ENCODE measurements at places on chromosomes 3 and 15. TPM values are rescaled to one million over a fixed set of nuclear protein-coding genes. Genes with fewer than 3 reads are reported as not detected.

GRCh38 chr3:120275618-120276017, 9.4 kb downstream of the GPR156 start:
- no peak for DNase-seq
- H3K27ac ChIP-seq = no peak overlapping the region
- no peaks in the 10 kb centered on the region for H3K4me1 ChIP-seq
- H3K4me3 ChIP-seq = no peak overlapping the region

DNA sequence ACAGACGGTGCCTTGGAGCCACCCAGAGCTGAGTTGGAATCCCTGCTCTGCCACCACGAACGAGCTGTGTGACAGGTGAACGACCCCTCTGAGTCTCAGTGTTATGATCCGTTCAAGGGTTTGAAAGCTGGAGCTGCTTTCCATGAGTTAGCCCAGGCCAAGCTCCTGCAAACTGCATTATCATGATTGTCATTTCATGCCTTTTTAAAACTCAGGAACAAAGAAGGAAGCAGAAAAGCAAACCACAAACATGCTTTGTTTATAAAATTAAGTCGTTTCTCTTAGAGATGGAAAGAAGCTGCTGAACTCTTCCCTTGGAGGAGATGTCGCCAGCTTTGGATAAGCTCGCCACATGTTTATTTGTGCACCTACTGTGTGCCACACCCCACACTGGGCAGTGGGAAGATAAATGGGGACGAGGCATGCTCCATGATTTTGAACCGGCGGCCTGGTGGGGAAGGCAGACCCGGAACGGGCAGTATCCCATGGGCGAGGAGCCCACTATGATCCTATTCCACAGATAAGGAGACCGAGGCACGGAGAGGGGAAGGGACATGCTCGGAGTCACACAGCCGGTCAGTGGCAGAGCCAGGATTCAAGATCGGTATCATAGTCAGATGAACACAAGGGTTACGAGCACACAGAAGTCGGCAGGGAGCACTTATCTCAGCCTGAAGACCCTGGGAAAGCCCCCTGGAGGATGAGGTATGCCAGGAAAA, 15.9 kb downstream of the HRH1 start:
- no peak for DNase-seq
- H3K36me3 ChIP-seq = peaks cover 6% of the 10 kb centered on the region
- H3K27me3 ChIP-seq = no peaks in the 10 kb centered on the region
- H3K4me1 ChIP-seq = peaks cover 11% of the 10 kb centered on the region
- no peak overlapping the region for H3K4me3 ChIP-seq
- H3K27ac ChIP-seq = no peak overlapping the region

DNA sequence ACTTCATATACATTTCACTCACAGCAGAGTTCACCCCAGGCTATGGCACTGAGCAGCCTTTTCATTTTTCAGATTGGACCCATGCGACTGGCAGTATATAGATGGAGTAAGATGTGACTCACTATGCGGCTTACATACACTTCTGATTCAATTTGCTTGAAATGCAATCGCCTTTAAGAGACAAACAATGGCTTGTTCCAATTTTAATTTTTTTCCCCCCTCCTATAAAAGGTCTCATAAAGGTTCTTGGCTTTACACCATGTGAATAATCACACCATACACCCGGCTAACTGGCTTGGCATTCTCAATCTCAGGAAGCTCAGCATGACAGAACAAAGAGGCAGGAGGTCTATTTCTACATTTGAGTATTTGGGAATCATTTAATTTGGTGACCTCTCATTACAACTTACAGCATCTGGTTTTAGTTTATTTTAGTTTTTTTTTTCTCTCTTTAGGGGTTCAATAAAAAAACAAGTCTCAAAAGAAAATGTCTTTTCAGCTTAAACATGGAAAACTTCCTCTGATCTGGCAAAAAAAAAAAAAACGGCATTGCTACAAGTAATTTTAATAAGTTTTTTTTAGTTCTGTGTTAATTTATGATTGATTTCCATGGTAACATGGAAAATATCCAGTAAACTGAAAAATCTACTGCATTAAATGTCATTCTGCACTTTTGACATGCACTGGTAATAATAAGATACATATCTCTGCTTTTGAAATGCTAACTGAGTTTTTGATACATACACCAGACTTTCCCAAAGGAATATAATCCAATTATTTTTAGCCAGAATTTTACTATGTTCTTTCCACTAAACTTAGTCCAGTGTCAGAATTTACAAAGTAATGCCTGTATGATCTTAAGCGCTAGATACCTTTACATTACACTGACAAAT, 38.8 kb downstream of the GADL1 start:
- H3K27ac ChIP-seq = no peak overlapping the region
- H3K36me3 ChIP-seq = no peaks in the 10 kb centered on the region
- H3K4me1 ChIP-seq = no peaks in the 10 kb centered on the region
- DNase-seq = peak; percentile 23

- peak overlapping the region; percentile 67 for H3K27ac ChIP-seq
- H3K27me3 ChIP-seq = no peaks in the 10 kb centered on the region
- no peak overlapping the region for H3K4me3 ChIP-seq
- DNase-seq = no peak
- peaks cover 42% of the 10 kb centered on the region for H3K4me1 ChIP-seq
- no peaks in the 10 kb centered on the region for H3K36me3 ChIP-seq
These were observed 6.4 kb downstream of the KPNA1 start for GRCh38 chr3:122508135-122508914.

DNA sequence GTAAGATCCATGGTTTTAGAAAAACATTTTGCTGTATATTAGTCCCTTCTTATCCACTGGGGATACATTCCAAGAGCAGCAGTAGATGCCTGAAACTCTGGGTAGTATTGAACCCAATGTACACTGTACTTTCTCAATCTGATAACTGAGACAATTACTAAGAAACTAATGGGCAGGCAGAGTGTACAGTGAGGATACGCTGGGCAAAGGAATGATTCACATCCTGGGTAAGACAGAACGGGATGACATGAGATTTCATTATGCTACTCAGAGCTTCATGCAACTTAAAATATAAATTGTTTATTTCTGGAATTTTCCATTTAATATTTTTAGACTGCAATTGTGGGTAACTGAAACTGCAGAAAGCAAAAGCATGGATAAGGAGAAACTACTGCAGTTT, 46.2 kb upstream of the TEX55 start:
- no peak overlapping the region for H3K4me3 ChIP-seq
- H3K4me1 ChIP-seq = peaks cover 10% of the 10 kb centered on the region
- no peaks in the 10 kb centered on the region for H3K27me3 ChIP-seq

- no peaks in the 10 kb centered on the region for H3K4me1 ChIP-seq
- no peaks in the 10 kb centered on the region for H3K36me3 ChIP-seq
- DNase-seq = no peak
- no peak overlapping the region for H3K27ac ChIP-seq
These were observed 209.2 kb downstream of the NSUN3 start for GRCh38 chr3:94272016-94272415.

GRCh38 chr3:171658841-171659240, 151.4 kb downstream of the PLD1 start:
- no peaks in the 10 kb centered on the region for H3K27me3 ChIP-seq
- no peak overlapping the region for H3K27ac ChIP-seq
- peaks cover 8% of the 10 kb centered on the region for H3K4me1 ChIP-seq
- no peak overlapping the region for H3K4me3 ChIP-seq

GRCh38 chr3:26963361-26963743, 340.8 kb downstream of the LRRC3B start:
- no peaks in the 10 kb centered on the region for H3K4me1 ChIP-seq
- peak; percentile 6 for DNase-seq
- H3K36me3 ChIP-seq = no peaks in the 10 kb centered on the region

GRCh38 chr3:177051411-177051810, 145.9 kb downstream of the TBL1XR1 start:
- no peak overlapping the region for H3K27ac ChIP-seq
- H3K4me1 ChIP-seq = peaks cover 5% of the 10 kb centered on the region
- no peak overlapping the region for H3K4me3 ChIP-seq
- DNase-seq = no peak

GRCh38 chr3:59502806-59503205, 453.0 kb upstream of the CFAP20DC start:
- H3K36me3 ChIP-seq = peaks cover under 1% of the 10 kb centered on the region
- DNase-seq = peak; percentile 66
- H3K4me3 ChIP-seq = no peak overlapping the region
- H3K4me1 ChIP-seq = no peaks in the 10 kb centered on the region

GRCh38 chr3:32340039-32340438, 51.6 kb upstream of the CMTM7 start:
- no peaks in the 10 kb centered on the region for H3K4me1 ChIP-seq
- H3K4me3 ChIP-seq = no peak overlapping the region
- no peaks in the 10 kb centered on the region for H3K36me3 ChIP-seq
- no peak overlapping the region for H3K27ac ChIP-seq
- DNase-seq = peak; percentile 55
- no peaks in the 10 kb centered on the region for H3K27me3 ChIP-seq

- no peaks in the 10 kb centered on the region for H3K36me3 ChIP-seq
- H3K4me3 ChIP-seq = no peak overlapping the region
- no peaks in the 10 kb centered on the region for H3K27me3 ChIP-seq
- peaks cover 14% of the 10 kb centered on the region for H3K4me1 ChIP-seq
- H3K27ac ChIP-seq = no peak overlapping the region
These were observed 24.3 kb downstream of the FILIP1L start for GRCh38 chr3:100089812-100090668.

DNA sequence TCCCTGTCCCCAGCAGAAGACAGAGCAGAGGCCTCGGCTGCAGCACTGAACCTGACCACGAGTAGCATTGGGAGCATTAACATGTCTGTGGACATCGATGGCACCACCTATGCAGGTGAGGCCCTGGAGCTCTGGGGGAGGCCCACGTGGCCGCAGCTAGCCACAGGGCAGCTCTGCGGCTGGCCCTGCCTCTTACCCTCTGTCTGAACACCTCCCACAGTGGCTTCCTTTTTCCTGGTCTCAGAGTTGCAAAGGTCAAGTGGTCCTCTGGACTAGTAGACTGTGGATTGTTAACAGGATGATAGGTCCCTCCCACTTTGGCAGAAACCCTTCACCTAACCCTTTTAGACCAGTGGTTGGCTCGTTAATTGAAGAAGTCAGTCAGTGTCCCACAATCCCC, 22.5 kb upstream of the CLK3 start:
- peaks cover under 1% of the 10 kb centered on the region for H3K36me3 ChIP-seq
- H3K4me1 ChIP-seq = peaks cover 10% of the 10 kb centered on the region
- DNase-seq = no peak
- H3K27ac ChIP-seq = no peak overlapping the region
- no peaks in the 10 kb centered on the region for H3K27me3 ChIP-seq
- no peak overlapping the region for H3K4me3 ChIP-seq

GRCh38 chr3:101720851-101721840, 3.3 kb upstream of the CEP97 start:
- no peak overlapping the region for H3K4me3 ChIP-seq
- DNase-seq = peak; percentile 39
- peak overlapping the region; percentile 41 for H3K27ac ChIP-seq
- H3K4me1 ChIP-seq = peaks cover 24% of the 10 kb centered on the region
- H3K27me3 ChIP-seq = no peaks in the 10 kb centered on the region

DNA sequence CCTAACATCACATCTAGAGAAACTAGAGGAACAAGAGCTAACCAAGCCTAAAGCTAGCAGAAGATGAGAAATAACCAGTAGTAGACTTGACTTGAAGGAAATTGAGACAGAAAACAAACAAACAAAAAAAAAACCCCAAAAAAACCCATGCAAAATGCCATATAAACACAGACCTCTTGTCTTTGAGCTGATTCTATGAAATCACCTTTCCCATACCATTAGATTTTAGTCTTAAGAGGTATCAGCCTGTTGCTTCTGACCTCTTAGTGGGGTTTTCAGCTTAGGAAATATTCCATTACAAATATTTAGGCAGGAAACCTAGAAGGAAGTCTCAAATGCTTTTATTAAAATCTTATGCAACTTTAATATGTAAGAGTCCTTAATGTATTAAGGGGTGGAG, 23.9 kb upstream of the ST3GAL6 start:
- DNase-seq = no peak
- H3K36me3 ChIP-seq = no peaks in the 10 kb centered on the region
- peaks cover 28% of the 10 kb centered on the region for H3K4me1 ChIP-seq
- no peak overlapping the region for H3K27ac ChIP-seq
- no peaks in the 10 kb centered on the region for H3K27me3 ChIP-seq

GRCh38 chr15:37339856-37340255, 239.5 kb upstream of the MEIS2 start:
- no peaks in the 10 kb centered on the region for H3K27me3 ChIP-seq
- no peaks in the 10 kb centered on the region for H3K4me1 ChIP-seq
- H3K27ac ChIP-seq = no peak overlapping the region
- no peak for DNase-seq

DNA sequence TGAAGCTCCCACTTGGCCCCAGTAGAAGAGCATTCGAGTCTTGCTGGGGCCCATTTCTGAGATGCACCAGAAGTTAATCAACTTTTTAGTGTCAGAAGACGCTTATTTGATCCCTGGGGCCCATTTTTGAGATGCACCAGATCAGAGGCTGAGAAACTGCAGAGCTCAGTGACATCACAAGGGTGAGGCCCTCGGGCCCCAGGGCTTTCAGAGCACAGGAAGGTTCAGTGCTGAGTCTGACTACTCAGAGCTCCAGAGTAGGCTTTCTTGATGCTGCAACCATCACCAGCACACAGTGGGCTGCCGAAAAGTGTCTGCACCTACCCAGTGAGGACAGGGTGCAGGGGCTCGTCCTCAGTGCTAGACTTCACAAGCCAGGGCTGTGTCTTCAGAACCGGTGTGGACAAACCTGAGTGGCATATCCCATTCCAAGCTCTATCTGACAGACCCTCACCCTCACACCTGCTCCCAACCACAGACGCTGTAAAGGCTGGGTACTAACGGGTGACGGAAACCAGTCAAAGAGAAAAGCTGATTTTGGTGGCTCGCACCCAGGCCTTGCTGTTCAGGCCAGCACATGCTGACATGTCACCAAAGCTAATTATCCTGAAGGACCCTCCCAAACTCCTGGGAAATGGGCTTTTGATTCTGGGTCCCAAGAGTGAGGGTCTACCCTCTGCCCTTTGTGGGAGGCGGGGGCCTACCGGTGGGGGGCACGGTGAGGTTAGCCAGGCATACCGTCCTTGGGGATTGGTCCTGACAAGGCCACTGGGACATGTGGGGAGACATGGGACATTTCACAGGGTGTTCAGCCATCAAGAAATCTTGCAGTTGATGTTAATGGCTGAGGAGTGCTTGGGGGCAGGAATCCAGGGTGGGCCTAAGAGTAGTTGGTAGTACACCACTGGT, 83.0 kb downstream of the PDCD6IP start:
- no peak overlapping the region for H3K27ac ChIP-seq
- H3K4me1 ChIP-seq = peaks cover 9% of the 10 kb centered on the region
- H3K4me3 ChIP-seq = no peak overlapping the region
- peaks cover 6% of the 10 kb centered on the region for H3K27me3 ChIP-seq
- H3K36me3 ChIP-seq = peaks cover 7% of the 10 kb centered on the region

Gene C3orf80
- 0.28 TPM for total RNA-seq

Gene SERPINI2
- total RNA-seq = not detected

Gene RPL4
- 5,336 TPM for total RNA-seq

Gene EPHB1
- total RNA-seq = not detected

Gene TEX55
- not detected for total RNA-seq

Gene KCNH8
- 0.07 TPM for total RNA-seq

Gene SETMAR
- 5.1 TPM for total RNA-seq

Gene SLC22A14
- total RNA-seq = 0.64 TPM

Gene CLDN11
- total RNA-seq = not detected

Gene PATL2
- 0.71 TPM for total RNA-seq

Gene RASGRF1
- total RNA-seq = 0.29 TPM

Gene FMN1
- total RNA-seq = 1.2 TPM

Gene INKA1
- 4.8 TPM for total RNA-seq

Gene SLC6A11
- total RNA-seq = 1.5 TPM

Gene SPG21
- total RNA-seq = 63.1 TPM

Gene GUCA1C
- not detected for total RNA-seq

Gene SHC4
- total RNA-seq = 0.49 TPM

Gene ZBED2
- total RNA-seq = 6.5 TPM

Gene HTR3E
- not detected for total RNA-seq
